IPS DF 19.7 (cell line): ENCODE measurements at places on chromosomes 13 and 19.

DNA sequence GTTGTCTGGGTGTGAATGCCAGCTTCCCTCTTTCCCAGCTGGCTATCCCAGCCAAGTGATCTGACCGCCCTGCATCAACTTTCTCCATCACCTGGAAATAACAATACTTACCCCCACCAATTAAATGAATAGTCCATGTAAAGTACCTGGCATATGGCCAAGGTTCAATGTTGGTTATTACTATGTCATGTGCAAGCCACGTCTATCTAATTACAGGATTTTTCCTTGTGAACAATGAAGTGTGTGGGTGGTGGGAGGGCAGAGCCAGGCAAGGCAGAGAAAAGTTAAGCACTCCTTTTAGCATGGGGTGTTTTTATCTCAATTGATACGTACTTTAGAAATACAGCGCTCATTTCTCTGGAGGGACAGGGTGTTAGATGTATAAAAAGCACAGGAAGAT, 121.1 kb downstream of the NHLRC3 start:
- DNase-seq, result no peak

- no peak for DNase-seq
Observed at GRCh38 chr13:26445092-26445491, 112.4 kb upstream of the WASF3 start.

DNA sequence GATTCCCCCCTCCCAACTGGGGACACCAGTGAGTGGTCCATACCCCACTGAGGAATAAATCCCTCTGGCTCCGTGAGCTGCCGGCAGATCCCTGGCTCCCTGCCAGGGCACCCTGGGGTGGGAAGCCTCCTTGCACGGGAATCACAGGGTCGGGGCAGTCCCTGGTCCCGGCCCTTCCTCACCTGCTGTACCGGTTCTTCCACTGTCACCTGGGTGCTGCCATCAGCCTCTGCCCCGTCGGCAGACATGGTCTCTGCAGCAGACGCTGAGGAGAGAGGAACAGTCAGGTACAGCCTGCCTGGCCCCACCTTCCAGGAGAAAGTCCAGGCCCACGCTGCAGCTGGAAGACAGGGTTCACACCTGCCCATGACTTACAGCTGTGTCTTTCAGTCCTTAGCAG, 6.3 kb downstream of the PLIN3 start:
- no peak for DNase-seq

DNA sequence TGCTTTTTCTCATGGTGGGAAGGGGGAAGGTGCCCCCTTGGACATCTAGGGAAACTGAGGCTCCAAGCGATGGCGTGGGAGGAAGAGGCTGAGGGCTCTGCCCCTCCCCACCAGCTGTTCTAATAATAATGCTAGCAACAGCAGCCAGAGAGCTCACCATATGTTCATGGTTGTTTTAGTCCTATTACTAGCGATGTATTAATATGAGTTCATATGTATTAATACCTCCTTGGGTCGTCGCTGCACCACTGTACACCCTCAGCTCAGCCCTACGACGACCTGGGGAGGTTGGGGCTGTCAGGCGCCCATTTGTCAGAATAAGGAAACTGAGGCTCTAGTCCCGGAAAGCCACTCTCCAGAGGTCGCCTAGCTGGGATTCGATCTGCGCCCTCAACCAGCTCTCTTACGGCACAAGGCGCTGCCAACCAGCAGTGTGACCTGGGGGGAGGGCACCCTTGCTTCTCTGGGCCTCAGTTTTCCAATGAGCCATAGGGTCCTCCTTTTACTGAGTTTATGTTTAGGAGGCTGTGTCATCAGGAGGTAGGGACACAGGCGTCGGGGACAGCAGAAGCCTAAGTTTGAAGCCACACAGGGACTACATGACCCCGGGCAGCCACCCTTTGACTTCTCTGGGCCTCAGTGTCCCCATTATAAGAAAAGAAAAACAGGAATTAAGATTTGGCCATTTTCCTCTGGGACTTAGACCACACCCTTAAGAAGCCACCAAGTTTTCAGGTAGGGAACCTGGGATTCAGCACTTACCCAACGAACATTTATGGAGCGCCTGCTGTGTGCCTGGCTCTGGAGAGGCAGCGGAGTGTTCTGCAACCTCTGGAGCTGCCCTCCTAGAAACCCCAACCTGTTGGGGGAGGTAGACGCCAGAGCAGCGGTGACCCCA, 664 bp downstream of the MAST3 start:
- no peak for DNase-seq

DNA sequence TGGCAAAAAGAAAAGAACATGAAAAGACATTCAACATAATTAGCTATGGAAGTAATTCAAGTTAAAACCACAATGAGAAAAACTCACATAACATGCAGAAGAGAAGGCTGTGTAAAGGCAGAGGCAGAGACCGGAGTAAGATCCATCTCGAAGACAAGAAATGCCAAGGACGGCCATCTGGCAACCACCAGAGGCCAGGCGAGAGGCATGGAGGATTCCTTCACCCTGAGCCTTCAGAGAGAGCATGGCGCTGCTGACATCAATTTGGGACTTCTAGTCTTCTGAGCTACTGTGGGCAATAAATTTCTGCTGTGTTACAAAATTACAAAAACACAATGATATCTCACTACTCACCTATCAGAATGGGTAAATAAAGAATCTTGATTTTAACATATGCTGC, 381.0 kb downstream of the TSHZ3 start:
- no peak for DNase-seq

DNA sequence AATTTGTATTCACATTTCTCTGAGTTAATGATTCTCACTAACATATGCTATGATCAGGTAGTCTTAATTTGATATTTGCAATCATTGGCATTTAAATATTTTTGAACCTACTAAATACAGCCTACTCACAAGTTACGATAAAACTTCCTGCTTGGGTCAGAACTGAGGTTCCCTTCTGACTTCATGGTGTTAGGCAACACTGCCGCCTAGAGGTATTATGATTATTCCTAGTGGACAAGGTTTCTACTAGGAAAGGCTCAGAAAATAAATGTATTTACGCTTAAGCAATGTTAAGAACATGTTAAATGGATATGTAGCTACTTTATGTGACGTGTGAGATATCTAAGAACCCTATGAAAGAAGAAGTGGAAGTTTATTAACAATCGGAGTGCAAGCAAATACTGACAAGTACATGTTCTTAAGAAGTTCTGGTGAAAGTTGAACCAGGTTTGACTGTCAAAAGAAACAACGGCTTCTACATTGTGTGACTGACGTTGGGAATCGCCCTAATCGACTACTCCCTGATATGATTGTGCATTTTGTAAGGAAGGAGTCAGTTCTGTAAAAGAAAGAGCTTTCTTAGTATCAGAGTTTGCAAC, 1395.8 kb downstream of the SLITRK5 start:
- peak; percentile 15 for DNase-seq

DNA sequence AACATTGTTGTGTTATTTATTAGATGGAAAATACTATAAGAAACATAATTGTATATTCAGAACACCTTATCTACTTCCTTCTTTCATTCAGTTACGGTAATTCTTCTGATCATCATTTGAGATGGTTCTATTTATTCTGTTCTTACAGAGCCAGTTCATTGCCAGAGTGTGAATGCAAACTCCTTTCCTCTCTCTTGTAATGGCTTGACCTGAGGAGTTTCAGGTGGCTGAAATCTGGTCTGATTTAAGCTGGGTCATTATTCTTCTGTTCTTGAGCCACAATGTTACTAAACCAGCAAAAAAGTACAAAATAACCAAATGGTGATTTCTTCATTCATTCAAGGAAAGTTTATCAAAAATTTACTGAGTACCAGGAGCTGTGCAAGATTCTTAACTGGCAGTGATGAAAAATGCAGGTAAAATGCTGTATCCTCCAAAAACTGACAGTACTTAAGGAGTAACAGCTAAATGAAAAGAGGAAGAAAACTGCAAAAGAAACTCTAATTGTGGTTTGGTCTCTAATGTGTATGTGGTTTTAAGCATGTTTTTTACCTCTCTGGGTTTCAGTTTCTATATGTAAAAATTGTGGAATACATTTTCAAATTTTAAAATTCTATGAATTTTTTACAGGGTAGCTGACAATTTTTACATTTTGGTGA, 182.4 kb upstream of the UFM1 start:
- no peak for DNase-seq

DNA sequence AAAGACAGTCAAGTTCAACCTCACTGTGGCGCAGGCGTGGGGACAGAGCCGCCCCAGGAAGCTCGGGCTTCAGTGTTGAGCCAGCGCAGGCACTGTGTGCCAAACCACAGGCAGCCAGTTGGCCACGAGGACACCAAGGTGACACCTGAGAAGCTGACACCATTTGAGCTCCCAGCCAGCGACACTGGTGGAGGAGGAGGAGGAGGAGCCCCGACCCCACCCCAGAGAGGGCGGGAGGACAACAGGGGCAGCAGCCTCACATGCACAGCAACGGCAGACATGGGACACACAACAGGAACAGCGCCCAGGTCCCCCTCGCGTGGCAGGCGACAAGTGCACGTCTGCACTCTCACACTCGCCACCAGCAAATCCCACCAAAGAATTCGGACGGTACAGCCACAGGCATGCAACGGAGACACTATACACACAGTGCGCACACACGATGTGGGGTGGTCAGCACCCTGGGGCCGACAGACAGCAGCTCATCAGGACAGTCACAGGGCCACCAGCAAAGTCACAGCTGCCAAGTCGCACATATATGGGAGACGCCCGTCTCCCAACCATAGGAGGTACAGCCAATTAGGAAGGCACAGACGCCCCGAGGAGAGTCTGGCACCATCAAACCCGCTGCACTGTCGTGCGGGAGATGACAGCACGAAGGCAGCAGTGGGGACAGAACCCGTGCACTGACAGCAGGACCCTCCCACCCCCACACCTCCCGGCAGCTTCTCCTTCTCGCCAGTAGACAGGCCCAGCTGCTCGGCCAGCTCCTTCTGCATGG, 3.4 kb downstream of the EIF3G start:
- DNase-seq, result no peak

GRCh38 chr19:46159418-46160232, 11.6 kb downstream of the IGFL2 start:
- DNase-seq, result no peak

DNA sequence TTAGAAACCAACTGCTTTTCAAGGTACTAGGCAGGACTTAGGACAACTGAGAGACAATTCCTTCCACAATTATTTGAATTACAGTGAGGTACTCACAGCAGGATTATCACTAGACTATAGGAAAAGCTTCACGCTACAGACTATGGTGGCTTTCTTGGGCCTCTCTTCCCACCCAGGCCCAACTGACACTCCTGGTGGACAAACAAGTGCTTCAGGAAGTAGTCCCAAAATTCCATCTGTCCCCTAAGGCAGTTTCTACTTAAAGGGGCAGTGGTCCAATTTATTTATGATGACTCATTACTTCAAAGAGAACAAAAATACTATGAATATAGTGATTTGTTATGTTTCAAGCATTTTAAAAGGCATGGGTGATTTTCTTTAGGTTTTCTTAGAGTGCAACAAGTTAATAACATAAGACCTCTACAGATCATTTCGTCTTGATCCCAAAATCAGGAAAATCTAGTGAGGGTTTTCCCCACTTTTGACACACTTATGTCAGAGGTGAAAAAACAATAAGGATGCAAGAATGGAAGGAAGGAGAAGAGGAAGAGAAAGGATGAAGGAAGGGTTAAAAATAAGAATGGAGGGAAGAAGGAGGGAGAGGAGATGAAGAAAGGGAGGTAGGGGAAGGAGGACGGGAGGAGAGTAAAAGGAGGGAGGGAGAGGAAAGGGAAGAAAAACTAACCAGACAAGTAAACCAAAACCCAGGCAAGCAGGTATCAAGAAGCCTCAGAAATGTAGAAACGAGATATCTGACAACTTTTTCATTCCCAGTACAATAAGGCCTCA, 100.7 kb downstream of the SERP2 start:
- DNase-seq, result no peak
